ENCODE measurements at places on chromosomes 5 and 9.

GRCh38 chr5:176892663-176893062 is 6.5 kb downstream of the HK3 start:
- DNase-seq: no peak

DNA sequence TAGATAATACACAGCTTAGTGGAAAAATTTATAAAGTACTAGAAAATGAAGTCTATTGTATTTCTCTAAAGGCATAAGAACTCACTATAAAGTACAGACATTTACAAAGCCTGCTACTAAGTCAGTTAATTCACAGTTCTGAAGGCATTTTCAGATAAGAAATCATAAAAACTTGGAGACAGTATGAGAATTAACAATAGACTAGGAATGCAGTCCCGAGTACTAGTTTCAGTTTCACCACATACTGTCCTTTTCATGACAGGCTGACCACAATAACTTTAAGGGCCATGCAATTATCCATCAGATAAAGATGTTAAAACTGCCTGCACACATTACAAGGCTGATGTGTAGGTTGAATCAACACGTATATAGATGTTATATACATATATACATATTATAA is 362.6 kb upstream of the SMC2 start:
- no peak for DNase-seq

- DNase-seq: no peak
These were observed 2.6 kb upstream of the SEMA6A start for GRCh38 chr5:116577064-116577788.

DNA sequence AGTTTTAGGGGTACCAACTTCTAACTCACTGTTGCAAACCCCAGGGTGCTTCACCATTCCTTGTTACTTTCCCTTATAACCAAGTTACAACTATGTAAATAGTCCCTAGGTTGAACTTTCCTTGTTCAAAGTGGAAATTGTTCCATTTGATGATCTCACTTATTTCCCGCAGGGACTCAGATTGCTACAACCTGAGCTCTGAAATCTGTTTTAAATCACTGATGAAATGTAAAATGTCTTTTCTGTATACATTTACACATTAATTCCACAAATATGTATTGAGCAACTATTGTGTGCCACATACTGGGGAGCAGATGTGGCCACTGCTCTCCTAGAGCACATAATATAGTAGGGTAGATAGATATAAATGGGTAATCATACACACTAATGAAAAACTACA is 69.1 kb upstream of the TARS1 start:
- no peak for DNase-seq

DNA sequence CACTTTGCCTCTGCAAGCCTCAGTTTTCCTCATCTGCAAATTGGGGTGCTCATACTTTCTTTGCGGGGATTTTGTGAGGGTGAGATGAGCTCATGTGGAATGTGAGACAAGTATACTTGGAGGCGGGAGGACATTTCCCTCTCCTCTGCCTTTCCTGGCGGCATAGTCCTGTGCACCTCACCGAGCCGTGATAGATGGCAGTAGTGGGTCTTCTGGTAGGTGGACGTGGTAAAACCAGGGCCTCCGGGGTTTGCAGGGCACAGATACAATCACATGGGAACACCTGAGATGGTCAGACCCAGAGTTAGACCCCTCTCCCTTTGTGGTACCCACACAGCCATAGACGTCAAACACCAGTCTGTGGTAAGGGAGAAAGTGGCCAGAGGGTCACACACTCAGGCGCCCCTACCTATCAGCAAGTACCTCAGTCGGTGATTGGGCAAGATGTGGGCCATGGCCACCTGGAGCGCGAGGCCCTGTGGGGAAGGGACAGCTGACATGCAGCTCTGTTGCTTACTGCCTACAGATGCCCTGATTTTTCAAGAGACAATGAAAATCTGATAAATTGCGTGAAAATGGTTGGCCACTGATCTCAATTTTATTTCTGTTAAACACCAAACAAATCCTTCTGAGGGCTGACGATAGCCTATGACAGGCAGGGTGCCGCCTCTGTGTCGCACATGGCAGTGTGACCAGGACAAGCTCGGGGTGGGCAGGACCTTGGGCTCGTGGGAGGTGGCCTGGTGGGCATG is 9.9 kb downstream of the ERGIC1 start:
- no peak for DNase-seq
